ENCODE measurements at places on chromosomes 11 and 22.

DNA sequence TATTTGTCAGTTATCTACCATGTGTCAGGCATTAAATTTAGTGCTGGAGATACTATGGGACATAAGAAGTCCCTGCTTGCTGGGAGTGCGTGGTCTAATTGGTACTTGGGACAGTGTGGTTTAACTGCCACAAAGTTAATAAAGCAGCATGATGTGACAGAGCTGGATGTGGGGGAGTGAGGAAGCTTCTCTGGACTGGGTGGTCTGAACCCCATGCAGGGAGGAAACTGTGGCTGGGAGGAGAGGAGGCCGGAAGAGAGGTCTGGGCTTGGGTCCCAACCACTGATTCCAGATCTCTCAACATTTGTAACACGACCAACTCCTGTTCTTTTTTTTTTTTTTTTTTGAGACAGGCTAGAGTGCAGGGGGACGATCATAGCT is 37.1 kb downstream of the ST3GAL4 start:
- no peak for DNase-seq

GRCh38 chr22:20389288-20389687 is 4.7 kb upstream of the ZNF74 start:
- no peak for DNase-seq

GRCh38 chr11:109957601-109958000 is 135.6 kb upstream of the ZC3H12C start:
- no peak for DNase-seq

GRCh38 chr11:60932605-60933356 is 8.5 kb downstream of the TMEM132A start:
- DNase-seq: no peak

DNA sequence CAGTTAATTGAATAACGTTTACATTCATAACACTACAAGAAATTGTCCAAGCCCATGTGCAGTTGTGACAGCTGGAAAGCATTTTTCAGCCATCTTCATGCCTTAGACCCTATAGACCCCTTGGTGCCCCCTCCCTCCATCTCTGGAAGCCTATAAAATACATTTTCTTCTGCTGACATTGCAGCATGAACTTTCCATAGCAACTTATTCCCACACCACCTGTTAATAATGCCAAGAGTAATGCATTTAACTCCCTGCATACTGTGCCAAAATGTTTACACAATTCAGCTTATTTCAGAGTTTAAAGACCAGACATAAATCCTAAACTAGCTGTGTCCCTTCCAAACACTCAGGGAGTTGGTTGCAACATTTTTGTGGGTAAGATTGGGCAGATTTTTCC is 143.0 kb upstream of the ARHGAP20 start:
- DNase-seq: no peak

GRCh38 chr11:45995342-45995734 is 72.9 kb downstream of the LARGE2 start:
- DNase-seq: no peak

- DNase-seq: no peak
Measured at GRCh38 chr22:30251711-30252110, 5.2 kb upstream of the LIF start.

DNA sequence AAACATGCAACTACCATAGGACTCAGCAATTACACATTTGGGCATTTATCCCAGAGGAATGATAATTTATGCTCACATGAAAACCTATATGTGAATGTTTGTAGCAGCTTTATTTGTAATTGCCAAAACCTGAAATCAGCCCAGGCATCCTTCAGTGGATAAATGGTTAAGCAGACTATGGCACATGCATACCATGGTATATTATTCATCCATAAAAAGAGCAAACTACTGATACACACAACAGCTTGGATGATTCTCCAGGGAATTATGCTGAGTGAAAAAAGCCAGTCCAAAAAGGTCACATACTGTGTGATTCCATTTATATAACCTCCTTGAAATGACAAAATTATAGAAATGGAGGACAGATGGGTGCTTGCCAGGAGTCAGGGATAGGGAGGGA is 86.7 kb downstream of the ALX4 start:
- DNase-seq: no peak

GRCh38 chr11:34339149-34340064 is 18.4 kb downstream of the ABTB2 start:
- DNase-seq: no peak

DNA sequence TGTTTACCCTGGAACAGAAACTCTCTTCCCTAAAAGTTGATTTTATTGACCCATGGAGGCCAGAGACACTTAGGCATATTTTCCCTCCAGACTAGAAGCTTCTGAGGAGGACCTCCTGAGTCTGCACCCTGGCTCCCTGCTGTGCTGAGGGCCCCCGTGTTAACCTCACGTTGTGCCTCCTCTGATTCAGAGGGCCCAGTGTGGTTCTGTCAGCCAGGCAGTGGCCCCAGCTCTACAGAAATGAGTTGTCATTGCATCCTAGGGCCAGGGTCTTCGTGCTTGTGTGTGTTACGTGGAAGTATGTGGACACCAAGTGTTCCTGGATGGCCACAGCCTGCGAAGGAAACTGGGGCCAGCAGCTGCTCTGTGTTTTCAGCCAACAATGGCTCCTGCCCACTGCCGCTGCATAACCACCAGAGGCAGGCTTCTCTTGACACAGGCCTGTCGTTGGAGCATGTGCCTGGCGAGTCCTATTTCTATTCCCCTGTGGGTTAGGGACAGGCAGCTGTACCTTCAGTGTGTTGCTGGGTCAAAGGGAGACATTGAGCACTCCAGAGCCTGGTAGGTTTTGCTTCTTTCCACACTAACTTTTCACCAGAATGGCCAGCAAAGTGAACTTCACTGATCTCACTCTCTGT is 44.5 kb downstream of the MED15 start:
- no peak for DNase-seq

DNA sequence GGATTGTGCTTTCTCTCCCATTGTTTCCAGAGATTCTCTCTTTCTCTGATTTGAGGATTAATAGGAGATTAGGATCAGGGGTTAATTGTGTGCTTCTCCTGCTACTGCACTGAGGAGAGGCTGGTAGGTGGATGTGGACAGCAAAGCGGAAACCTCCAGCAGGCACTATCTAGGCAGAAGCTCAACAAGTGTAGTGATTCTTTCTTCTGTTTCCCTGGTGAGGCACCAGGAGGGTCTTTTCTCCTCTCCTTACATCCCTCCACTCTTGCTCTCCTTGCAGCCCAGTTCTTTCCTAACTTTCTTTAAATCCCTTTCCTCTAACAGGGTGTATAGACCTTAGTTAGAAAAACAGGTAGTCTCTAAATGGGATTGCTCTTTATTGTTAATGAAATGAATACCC is 1.9 kb upstream of the ZBTB16 start:
- no peak for DNase-seq

GRCh38 chr11:90204832-90205646 is 17.8 kb downstream of the CHORDC1 start:
- no peak for DNase-seq

GRCh38 chr11:45572354-45573123 is 92.9 kb downstream of the CHST1 start:
- DNase-seq: no peak

GRCh38 chr22:48941033-48941902 is 886.4 kb downstream of the BRD1 start:
- DNase-seq: no peak

All from stimulated activated CD4-positive, alpha-beta T cell treated with anti-CD3 and anti-CD28 coated beads, TNF-alpha, amount 100 ng/mL, for 1 hour (primary cell).